Activated CD4-positive, alpha-beta T cell treated with anti-CD3 and anti-CD28 coated beads, Interleukin-2, amount 10 ng/mL, durations not matched to agents 7 days and 5 days (primary cell): ENCODE measurements at places on chromosomes 11 and 22. TPM values are rescaled to one million over a fixed set of nuclear protein-coding genes. Genes with fewer than 3 reads are reported as not detected.

DNA sequence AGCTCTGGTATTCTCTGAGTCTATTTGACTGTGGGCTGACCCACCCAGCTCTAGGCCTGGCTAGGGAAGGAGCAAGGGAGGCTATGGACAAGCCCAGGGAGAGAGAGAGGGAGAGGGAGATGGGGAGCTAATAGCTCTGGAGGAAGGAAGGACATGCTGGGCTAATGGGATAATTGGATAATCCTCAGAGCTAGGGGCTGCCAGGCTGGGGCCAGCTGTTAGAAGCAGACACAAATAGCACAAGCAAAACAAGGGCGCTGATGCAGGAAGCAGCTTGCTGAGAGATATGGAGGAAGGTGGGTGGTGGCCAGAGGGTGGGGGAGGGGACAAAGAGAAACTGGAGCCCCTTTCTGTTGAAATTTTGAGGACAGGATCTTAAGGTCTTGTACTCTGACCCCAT is 23.2 kb downstream of the ADORA2A start:
- no peak for DNase-seq
- H3K27ac ChIP-seq: no peak overlapping the region
- H3K36me3 ChIP-seq: no peaks in the 10 kb centered on the region
- H3K27me3 ChIP-seq: no peaks in the 10 kb centered on the region
- H3K4me1 ChIP-seq: peaks cover 2% of the 10 kb centered on the region

DNA sequence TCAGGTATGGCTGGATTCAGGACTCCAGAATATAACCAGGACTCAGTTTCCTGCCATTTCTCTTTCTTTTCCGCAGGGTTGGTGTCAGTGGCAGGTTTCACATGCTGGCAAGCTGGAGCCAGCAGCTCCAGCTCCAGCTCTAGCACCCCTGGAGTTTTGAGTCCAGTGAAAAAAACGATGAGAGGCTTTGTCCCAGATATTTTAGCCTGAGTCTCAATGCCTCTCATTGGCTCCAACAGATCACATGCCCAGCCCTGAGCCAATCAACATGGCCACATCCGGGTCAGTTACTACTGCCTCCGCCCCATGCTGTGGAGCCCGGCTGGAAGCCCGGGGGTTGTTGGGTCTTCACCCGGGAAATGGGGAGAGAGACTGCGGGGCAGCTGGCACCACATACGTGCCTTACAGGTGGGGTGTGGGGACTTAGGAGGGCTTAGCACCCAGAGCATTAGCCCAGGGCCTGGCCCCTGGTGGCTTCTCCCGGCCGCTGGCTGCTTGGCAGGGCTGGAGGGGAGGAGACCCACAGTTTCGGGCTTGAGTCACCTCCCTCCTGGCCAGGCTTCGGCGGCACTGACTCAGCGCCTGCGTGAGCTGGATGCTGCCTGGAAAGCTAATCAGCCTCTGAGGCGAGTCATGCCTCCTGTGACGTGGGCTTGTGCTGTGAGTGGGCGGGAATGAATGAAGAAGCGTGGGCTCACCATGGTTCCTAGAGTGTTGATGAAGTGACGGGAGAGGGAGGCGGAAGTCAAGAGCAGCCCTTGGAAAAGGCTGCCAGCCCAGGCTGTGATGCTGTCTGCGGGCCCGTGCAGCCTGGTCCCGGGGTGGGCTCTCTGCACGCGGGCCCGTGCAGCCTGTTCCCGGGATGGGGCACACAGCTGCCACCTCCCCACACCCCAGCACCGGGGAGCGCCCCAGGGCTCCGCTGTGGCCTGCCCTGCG is 15.3 kb upstream of the MRTFA start:
- H3K4me3 ChIP-seq: peak overlapping the region; percentile 75
- peaks cover 27% of the 10 kb centered on the region for H3K4me1 ChIP-seq
- peak; percentile 69 for DNase-seq
- peak overlapping the region; percentile 83 for H3K27ac ChIP-seq
- H3K36me3 ChIP-seq: no peaks in the 10 kb centered on the region

- H3K4me1 ChIP-seq: no peaks in the 10 kb centered on the region
- H3K4me3 ChIP-seq: no peak overlapping the region
- H3K36me3 ChIP-seq: no peaks in the 10 kb centered on the region
- no peak overlapping the region for H3K27ac ChIP-seq
- H3K27me3 ChIP-seq: peaks cover 6% of the 10 kb centered on the region
Measured at GRCh38 chr11:11502263-11502861, 119.4 kb downstream of the GALNT18 start.

DNA sequence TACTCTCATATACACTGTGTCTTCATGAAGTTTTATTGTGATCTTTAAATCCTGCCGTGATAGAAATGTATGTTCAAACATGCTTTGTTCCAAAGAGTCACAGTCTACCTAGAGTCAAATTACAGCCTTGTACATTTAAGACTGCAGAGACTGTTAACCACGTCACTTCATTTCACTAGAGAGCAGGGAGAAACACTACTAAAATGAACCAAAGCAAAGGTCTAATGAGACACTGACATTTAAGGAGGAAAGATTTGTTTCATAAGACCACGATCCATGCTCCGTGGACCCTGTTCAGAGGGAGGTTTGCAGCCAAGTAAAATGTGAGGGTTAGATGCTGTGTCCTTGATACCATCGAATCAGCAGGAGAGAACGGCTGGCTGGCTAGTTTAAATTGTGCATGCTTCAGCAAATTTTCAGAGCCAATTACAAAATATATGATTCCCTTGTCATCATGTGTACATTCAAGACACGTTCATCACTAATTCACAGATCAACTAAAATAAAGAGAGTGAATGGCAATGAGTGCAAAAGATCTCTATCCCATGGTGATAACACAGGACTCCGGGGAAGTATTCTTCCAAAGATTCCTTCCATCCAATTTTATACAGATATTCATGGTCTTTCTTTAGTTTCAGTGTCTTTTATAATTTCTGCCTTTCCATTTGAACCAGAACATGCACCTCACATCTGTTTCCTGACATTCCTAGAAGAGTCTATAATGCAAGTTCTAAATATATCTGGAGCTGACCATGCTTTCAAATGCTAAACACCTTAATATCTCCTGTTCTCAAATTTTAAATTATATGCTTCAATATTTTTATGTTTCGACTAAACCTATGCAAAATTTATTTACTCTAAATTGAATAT is 960.9 kb upstream of the FAT3 start:
- no peak for DNase-seq
- H3K27ac ChIP-seq: no peak overlapping the region
- no peaks in the 10 kb centered on the region for H3K27me3 ChIP-seq
- H3K36me3 ChIP-seq: no peaks in the 10 kb centered on the region
- H3K4me1 ChIP-seq: no peaks in the 10 kb centered on the region

GRCh38 chr11:125625225-125625629 is 264 bp downstream of the CHEK1 start:
- H3K4me3 ChIP-seq: peak overlapping the region; percentile 87
- peaks cover 30% of the 10 kb centered on the region for H3K36me3 ChIP-seq
- DNase-seq: no peak
- peaks cover 40% of the 10 kb centered on the region for H3K4me1 ChIP-seq
- peak overlapping the region; percentile 100 for H3K27ac ChIP-seq
- no peaks in the 10 kb centered on the region for H3K27me3 ChIP-seq

GRCh38 chr11:74417379-74417804 is 19.2 kb upstream of the PGM2L1 start:
- no peaks in the 10 kb centered on the region for H3K36me3 ChIP-seq
- H3K27me3 ChIP-seq: peaks cover 5% of the 10 kb centered on the region
- no peak for DNase-seq
- no peak overlapping the region for H3K27ac ChIP-seq
- H3K4me1 ChIP-seq: peaks cover 13% of the 10 kb centered on the region

GRCh38 chr22:35541254-35541748 is 670 bp downstream of the RASD2 start:
- H3K36me3 ChIP-seq: no peaks in the 10 kb centered on the region
- H3K4me3 ChIP-seq: no peak overlapping the region
- H3K27ac ChIP-seq: no peak overlapping the region
- no peak for DNase-seq
- H3K4me1 ChIP-seq: peaks cover 4% of the 10 kb centered on the region
- H3K27me3 ChIP-seq: peaks cover 42% of the 10 kb centered on the region

- no peak overlapping the region for H3K27ac ChIP-seq
- no peaks in the 10 kb centered on the region for H3K4me1 ChIP-seq
- no peak for DNase-seq
- H3K4me3 ChIP-seq: no peak overlapping the region
- H3K36me3 ChIP-seq: no peaks in the 10 kb centered on the region
- H3K27me3 ChIP-seq: no peaks in the 10 kb centered on the region
Measured at GRCh38 chr11:28447226-28447625, 339.0 kb downstream of the METTL15 start.

- no peak for DNase-seq
- H3K36me3 ChIP-seq: peaks cover 14% of the 10 kb centered on the region
- H3K27me3 ChIP-seq: no peaks in the 10 kb centered on the region
- no peak overlapping the region for H3K27ac ChIP-seq
- H3K4me3 ChIP-seq: no peak overlapping the region
Measured at GRCh38 chr22:42156121-42156520, 25.5 kb upstream of the CYP2D6 start.

- H3K4me3 ChIP-seq: no peak overlapping the region
- H3K4me1 ChIP-seq: no peaks in the 10 kb centered on the region
- no peaks in the 10 kb centered on the region for H3K36me3 ChIP-seq
Measured at GRCh38 chr11:83205608-83206185, 12.2 kb downstream of the ANKRD42 start.

GRCh38 chr22:17950651-17951214 is 73.6 kb downstream of the MICAL3 start:
- H3K27me3 ChIP-seq: no peaks in the 10 kb centered on the region
- no peak for DNase-seq
- H3K4me3 ChIP-seq: no peak overlapping the region
- no peaks in the 10 kb centered on the region for H3K4me1 ChIP-seq

GRCh38 chr11:89119426-89119825 is 53.6 kb upstream of the GRM5 start:
- no peak overlapping the region for H3K4me3 ChIP-seq
- H3K27me3 ChIP-seq: no peaks in the 10 kb centered on the region
- no peaks in the 10 kb centered on the region for H3K36me3 ChIP-seq
- no peak overlapping the region for H3K27ac ChIP-seq
- no peak for DNase-seq

DNA sequence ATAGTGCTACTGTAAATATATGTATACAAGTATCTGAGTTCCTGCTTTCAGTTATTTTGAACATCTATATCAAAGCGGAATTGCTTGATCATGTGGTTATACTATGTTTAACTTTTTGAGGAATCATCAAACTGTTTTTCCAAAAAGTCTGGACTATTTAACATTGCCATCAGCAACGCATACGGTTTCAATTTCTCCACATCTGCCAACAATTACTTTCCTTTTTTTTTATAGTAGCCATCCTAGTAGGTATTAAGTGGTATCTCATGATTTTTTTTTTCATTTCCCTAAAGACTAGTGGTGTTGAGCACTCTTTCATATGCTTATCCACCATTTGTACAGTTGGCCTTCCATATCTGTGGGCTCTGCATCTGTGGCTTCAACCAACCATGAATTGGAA is 1.3 kb upstream of the UBE4A start:
- H3K4me3 ChIP-seq: no peak overlapping the region
- H3K27me3 ChIP-seq: no peaks in the 10 kb centered on the region
- peaks cover 29% of the 10 kb centered on the region for H3K36me3 ChIP-seq

DNA sequence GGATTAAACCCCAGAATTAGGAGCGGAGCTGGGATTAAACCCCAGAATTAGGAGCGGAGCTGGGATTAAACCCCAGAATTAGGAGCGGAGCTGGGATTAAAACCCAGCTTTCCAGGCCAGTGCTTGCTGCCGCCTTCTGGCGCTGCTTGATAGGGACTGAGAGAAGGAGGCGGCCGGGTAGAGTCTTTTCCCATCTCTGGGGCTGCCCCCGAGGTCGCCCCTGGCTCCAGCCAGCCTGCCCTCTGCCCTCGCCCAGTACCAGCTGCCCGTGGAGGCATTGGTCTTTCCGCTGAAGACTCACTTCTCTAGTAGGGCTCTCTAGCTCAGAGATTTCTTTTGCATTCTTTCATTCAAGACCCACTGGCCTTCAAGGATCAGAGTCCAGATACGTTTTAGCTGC is 5.2 kb downstream of the TRMU start:
- H3K27ac ChIP-seq: no peak overlapping the region
- H3K27me3 ChIP-seq: no peaks in the 10 kb centered on the region
- H3K4me1 ChIP-seq: peaks cover 31% of the 10 kb centered on the region
- no peak overlapping the region for H3K4me3 ChIP-seq
- H3K36me3 ChIP-seq: peaks cover 44% of the 10 kb centered on the region

- no peaks in the 10 kb centered on the region for H3K4me1 ChIP-seq
- H3K36me3 ChIP-seq: no peaks in the 10 kb centered on the region
- no peak overlapping the region for H3K4me3 ChIP-seq
- no peak overlapping the region for H3K27ac ChIP-seq
- no peak for DNase-seq
Measured at GRCh38 chr11:71321433-71322191, 69.2 kb upstream of the SHANK2 start.

DNA sequence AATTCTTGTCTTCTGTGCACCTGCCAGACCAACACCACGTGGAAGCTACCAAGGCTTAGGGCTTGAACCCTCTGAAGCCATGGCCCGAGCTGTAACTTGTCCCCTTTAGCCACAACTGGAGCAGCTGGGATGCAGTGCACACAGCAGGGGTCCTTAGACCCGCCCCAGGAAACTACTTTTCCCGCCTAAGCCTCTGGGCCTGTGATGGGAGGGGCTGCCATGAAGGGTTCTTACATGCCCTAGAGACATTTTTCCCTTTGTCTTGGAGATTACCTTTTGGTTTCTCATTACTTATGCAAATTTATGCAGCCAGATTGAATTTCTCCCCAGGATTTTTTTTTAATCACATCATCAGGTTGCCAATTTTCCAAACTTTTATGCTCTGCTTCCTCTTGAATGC is 9.7 kb downstream of the PATE3 start:
- DNase-seq: no peak
- no peaks in the 10 kb centered on the region for H3K4me1 ChIP-seq
- H3K27ac ChIP-seq: no peak overlapping the region
- H3K27me3 ChIP-seq: peaks cover 5% of the 10 kb centered on the region
- no peaks in the 10 kb centered on the region for H3K36me3 ChIP-seq

GRCh38 chr11:14189874-14190273 is 169.1 kb downstream of the RRAS2 start:
- H3K4me3 ChIP-seq: no peak overlapping the region
- no peak for DNase-seq
- H3K27ac ChIP-seq: no peak overlapping the region
- H3K27me3 ChIP-seq: no peaks in the 10 kb centered on the region

DNA sequence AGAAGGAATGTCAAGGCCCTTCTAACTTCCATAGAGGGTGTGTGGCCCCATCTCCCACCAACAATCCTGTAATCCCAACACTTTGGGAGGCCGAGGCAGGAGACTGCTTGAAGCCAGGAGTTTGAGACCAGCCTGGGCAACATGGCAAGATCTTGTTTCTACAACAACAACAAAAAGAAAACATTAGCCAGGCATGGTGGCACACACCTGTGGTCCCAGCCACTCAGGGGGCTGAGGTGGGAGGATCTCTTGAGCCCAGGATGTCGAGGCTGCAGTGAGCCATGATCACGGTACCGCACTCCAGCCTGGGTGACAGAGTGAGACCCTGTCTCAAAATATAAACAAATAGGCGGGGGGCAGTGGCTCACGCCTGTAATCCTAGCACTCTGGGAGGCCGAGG is 16.9 kb downstream of the TSPAN32 start:
- no peaks in the 10 kb centered on the region for H3K4me1 ChIP-seq
- no peaks in the 10 kb centered on the region for H3K36me3 ChIP-seq
- DNase-seq: no peak
- peaks cover 25% of the 10 kb centered on the region for H3K27me3 ChIP-seq

GRCh38 chr22:26174280-26174679 is 5.0 kb downstream of the SEZ6L start:
- no peak overlapping the region for H3K4me3 ChIP-seq
- DNase-seq: no peak
- no peaks in the 10 kb centered on the region for H3K4me1 ChIP-seq
- H3K36me3 ChIP-seq: no peaks in the 10 kb centered on the region
- no peak overlapping the region for H3K27ac ChIP-seq
- peaks cover 35% of the 10 kb centered on the region for H3K27me3 ChIP-seq

Gene ACCS
- total RNA-seq: 11.7 TPM

Gene RCOR2
- total RNA-seq: 0.40 TPM

Gene CABP7
- total RNA-seq: 0.06 TPM

Gene KRTAP5-7
- total RNA-seq: 0.29 TPM

Gene UBQLN3
- total RNA-seq: not detected

Gene POTEH
- not detected for total RNA-seq

Gene ZBTB3
- total RNA-seq: 14.3 TPM

Gene DDIAS
- 14.8 TPM for total RNA-seq
